ENCODE measurements at places on chromosomes 13 and 19.

DNA sequence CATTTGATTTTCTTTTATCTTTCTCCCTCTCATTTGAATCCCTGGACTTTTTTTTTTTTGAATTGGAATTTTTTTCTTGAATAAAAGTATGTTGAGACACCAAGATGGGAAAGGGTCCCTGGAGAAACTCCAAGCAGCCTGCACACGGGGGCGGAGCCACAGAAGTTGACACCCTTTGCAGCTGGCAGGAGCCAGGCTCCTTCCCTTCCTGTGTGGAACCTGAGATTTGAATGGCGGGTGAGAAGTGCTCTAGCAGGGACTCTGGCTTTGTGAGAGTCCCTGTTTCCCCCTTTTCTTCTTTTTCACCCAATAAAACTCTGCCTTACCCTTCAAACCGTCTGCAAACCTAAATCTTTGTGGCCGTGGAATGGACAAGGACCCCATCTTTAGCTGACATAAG is 1381.0 kb upstream of the MIR17HG start:
- no peak for DNase-seq

GRCh38 chr19:15114153-15114540 is 6.9 kb downstream of the SYDE1 start:
- no peak for DNase-seq

- DNase-seq = no peak
These were observed 26.2 kb upstream of the WDFY2 start for GRCh38 chr13:51557875-51558612.

GRCh38 chr19:55549500-55550320 is 4.4 kb upstream of the SBK3 start:
- no peak for DNase-seq

- peak; percentile 74 for DNase-seq
These were observed 15.2 kb downstream of the STXBP2 start for GRCh38 chr19:7652061-7652641.

DNA sequence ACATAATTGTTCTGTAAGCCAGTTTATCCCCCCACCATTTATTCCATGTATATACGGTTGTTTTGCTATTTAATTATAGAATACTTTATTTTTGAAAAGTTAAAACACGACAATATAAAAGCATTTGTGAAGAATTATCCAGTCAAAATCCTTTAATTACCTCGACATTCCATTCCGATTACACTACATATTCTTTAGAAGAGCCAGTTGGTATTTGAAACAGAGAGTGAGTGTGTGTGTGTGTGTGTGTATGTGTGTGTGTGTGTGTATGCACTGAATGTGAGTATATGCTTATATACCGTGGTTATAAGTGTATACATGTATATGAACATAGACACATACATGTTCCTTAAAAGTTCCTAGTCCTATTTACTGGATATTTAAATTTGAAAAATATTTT is 87.8 kb upstream of the KLF5 start:
- no peak for DNase-seq

- no peak for DNase-seq
These were observed 1.7 kb upstream of the PTGER1 start for GRCh38 chr19:14476673-14477401.

GRCh38 chr13:38819053-38819452 is 132.2 kb downstream of the FREM2 start:
- DNase-seq = no peak

GRCh38 chr13:59621773-59622172 is 542.0 kb downstream of the DIAPH3 start:
- DNase-seq = no peak

- no peak for DNase-seq
These were observed 363.1 kb downstream of the EFNB2 start for GRCh38 chr13:106172176-106172905.

DNA sequence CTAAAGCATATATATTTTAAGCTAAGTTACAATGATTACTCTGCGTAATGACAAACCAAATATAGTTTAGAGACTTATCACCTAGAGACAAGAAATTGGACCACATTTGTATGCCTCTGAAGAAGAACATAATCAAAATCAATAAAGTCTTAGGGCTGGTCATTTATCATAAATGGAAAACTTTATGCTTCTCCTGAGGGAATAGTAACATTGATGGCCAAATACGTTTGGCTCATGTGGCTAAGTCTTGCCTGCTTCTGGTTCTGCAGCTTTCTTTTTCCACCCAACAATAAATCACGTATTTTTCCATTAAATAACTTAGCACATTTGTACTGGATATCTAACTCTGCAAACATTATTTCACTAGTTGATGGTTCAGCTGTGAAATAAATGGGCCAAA is 458.4 kb downstream of the SLITRK1 start:
- no peak for DNase-seq

DNA sequence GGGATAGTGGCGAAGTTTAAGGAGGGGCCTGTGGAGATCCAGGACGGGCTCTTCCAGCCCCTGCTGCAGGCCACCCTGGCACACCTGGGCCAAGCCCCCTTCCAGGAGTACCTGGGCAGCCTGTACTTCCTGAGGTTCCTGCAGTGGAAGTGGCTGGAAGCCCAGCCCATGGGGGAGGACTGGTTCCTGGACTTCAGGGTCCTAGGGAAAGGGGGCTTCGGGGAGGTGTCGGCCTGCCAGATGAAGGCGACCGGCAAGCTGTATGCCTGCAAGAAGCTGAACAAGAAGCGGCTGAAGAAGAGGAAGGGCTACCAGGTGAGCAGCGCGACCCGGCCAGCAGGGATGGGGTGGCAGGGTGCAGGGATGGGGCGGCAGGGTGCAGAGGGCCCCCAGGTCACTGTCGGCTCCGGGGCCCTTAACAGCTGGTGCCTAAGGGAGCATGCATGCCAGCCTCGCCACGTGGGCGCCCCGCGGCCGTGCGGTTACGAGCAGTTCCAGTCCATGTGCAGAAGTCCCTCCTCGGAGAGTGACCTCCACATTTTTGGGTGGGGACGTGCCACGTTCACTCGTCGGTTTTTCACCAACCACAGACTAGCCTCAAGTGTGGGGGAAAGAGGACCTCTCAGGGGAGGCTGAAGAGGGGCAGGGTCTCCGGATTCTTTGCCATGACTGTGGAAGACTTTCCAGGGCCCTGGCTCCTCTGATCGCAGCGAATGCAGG is 912 bp downstream of the GRK1 start:
- no peak for DNase-seq

GRCh38 chr19:658916-659839 is 3.8 kb downstream of the RNF126 start:
- no peak for DNase-seq

- no peak for DNase-seq
These were observed 19.3 kb downstream of the EDDM13 start for GRCh38 chr19:56291867-56292266.

- no peak for DNase-seq
These were observed 145.7 kb downstream of the PCCA start for GRCh38 chr13:100234524-100235136.

- DNase-seq = no peak
These were observed 86.7 kb downstream of the ZNF100 start for GRCh38 chr19:21680671-21681070.

DNA sequence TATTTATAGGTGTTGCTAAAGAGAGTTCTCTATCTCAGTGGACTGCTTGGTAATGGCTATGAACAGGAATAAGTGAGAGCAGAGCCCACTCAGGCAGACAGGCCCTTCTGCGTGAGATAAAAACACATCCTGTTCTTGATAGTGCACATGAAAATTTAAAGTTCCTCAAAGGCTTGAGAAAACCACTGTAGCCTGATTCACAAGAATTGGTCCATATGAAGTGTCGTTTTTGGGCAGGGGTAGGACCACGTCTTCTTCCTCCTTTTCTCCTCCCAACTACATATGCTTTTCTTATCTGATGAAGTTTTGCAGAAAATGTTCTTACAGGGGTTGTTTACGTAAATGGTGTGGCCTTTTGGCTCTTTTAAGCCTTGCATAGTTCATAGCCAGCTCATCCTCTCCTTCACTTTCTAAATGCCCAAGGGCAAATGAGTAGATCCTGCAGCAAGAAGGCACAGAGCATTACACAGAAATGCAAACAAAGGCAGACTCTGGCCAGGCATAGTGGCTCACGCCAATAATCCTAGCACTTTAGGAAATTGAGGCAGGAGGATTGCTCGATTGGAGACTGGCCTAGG is 53.8 kb downstream of the RNF6 start:
- no peak for DNase-seq

- no peak for DNase-seq
These were observed 153.5 kb downstream of the KCNRG start for GRCh38 chr13:50168786-50169185.

DNA sequence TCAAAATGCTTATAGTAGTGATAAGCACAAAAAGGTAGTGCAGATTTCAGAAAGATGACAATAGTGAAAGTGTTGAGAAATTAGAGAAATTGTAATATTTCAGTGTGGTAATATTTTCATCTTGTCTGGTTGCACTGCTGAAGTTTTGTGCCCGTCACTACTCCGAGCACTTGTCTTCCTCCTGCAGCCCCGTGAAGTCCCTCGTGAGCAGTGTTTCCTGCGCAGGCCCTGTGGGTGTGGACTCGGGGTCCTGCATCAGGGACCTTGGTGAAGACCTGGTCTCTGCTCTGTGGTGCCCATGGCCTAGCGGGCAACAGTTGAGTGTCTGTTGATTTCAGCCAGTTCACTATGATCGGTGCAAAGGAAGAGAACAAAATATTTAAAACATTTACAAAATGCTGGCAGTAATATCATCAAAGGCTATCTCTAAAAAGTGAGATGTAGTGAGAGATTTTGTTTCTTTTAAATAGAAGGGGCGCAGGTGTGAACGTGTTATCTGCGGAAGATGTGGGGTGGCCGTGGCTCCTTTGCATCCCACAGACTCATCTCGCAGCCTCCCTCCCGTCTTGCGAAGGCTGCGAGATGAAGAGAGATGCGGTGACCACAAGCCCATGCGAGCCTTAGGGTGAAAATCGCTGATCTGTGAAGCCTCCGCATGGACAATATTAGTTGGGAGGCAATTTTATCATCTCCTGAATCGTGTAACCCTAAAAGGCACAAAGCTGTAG is 27.7 kb upstream of the DCUN1D2 start:
- no peak for DNase-seq

DNA sequence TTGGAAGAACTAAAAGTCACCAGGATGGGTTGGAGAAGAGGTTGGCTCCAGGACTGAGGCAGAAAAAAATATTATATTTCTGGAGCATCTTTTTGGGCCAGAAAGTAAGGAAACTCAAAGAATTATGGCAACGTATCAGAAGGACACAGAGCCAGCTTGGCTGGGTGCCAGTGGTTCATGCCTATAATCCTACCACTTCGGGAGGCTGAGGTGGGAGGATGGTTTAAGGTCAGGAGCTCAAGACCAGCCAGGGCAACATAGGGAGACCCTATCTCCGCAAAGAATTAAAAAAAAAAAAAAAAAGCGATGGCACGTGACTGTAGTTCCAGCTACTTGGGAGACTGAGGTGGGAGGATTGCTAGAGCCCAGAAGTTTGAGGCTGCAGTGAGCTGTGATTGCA is 108.1 kb downstream of the GADD45B start:
- no peak for DNase-seq

DNA sequence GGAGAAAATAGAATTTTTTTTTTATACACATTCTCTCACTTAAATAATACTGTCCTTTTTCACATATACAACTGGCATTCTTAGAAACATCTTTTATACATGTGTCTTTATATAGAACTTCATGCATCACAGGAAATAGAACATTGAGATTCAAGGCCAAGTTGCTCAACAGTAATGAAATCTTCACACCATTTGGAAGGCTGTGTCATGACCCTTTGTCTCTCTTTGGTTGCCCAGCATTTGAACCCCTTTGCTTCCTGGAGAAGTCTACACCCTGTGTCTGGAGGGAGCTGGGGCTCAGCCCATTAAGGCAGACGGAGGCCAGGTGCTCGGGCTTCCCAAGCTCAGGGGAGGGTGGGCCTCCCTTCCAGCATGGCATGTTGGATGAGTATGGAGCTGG is 41.1 kb downstream of the B3GLCT start:
- DNase-seq = no peak

DNA sequence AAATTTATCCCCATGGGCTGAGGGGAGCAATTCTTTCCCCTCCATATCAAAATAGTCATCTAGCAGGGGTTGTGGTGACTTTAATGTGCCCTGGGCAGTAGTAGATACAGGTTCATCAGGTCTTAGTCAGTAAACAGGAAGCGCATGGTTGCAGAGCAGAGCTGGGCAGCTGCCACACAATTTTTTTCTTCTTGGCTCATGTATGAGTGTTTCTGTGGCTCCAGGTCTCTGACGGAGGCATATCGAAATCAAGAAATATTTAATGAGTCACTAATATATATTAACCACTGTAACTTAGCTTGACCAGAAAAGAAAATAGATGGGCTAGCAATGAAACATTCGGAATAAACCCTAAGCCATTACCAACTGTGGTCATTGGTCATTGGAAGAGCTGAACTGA is 68.4 kb upstream of the UBL3 start:
- DNase-seq = no peak

DNA sequence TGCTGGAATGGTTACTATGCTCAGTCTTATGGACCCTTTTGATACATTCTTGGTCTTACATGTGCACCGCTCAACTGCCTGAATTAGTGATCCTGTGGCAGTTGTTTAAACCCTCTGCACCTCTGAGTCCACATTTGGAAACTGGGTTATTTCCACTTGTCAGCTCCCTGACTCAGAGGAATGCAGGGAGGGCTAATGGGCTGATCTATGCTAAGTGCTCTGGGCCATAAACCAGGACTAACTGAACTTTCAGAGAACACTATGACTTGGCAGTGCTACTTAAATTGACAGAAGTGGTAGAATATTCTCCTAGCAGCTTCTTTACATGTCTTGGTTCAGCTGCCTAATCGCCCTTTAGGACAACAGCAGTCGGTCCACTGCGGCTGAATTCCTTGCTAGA is 26.8 kb upstream of the MED4 start:
- no peak for DNase-seq

GRCh38 chr13:48230541-48230940 is 2.5 kb upstream of the ITM2B start:
- DNase-seq = no peak

DNA sequence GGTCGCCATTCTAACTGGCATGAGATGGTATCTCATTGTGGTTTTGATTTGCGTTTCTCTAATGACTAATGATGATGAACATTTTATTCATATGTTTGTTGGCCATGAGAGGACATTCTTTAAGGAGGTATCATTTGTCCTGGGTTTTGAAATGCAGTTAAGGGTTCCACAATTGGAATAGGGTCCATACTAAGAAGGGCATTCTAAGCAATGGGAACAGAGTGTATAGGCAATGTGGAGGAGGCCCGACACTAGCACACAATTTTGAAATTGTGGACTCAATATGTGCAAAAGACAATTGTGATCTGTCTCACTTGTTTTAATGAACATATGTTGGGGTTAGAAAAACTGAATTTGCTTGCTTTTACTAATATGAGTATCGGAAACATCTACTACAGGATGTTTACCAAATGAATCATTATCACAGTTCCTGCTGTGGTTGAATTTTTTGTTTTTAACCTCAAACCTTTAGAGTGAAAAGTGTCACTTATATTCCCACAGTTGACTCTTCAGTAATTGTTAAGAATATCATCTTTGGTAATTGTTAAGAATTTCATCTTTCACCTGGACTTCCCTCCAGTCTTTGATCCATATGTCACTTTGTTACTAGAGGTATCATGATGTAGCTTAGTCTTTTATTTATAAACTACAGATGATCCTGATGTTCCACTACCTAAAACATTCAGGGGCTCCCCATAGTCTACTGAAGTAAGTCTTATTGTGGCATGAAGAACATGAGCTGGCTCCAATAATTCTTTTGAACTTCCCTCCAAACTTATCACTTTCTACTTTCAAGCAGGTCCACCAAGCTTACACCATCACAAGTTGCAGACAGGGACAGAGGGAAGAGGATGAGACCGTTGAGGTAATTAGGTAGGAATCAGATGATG is 109.7 kb upstream of the KLF12 start:
- DNase-seq = no peak
